ENCODE measurements at places on chromosomes 4 and X.
A peak's percentile ranks its signal among the peaks of the same experiment; 100 is the strongest.

DNA sequence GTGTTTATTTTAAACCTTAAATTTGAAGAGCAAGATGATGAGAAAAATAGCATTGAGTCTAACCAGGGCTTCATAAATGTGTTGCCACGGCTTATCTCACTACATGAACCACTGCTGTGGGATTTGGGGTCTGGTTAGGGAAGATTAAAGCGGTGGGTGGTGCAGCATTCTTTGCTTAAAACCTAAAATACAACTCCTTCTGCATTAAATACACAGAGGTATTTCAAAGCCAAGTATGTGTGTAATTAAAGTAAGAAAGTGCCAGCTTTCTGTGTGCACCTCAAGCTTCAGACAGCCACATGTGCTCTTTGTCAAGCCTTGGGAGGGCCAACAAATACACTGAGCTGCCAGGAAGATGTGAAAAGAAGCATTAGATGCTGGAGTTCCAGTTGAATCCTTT is 128.0 kb downstream of the CPE start:
- DNase-seq, result no peak

- no peak for DNase-seq
Measured at GRCh38 chr4:31995943-31996901, 1276.1 kb downstream of the PCDH7 start.

DNA sequence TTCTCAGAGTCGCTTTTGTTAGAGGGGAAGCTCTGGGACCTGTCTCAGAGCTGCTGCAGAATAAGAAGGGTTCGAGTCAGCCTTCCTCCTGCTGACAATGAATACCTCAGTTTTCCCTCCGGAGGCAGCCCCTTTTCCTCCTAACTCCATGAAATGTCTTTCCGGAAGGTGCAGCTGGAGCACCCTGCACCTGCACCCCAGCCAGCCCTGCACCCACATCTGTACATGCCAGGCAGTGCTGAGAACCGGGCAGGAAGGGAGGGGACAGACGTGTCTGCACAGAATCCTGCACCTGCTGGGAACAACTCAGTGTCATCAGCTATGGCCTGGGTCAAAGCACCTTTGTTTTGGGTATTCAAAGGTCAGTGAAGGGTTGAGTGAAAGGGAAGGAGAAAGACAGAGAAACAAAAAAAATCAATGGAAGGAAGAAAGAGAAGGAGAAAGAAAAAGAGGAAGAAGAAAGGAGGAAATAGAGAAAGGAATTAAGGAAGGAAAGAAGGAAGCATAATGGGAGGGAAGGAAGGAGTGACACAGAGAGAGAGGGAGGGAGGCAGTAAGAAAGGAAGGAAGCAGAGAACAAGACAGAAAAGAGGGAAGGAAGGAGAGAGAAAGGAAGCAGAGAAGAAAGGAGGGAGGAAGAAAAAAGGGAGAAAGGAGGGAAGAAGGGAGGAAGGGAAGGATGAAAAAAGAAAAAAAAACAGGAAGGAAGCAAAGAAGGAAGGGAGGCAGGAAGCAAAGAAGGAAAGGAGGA is 273.7 kb downstream of the DHRSX start:
- no peak for DNase-seq

DNA sequence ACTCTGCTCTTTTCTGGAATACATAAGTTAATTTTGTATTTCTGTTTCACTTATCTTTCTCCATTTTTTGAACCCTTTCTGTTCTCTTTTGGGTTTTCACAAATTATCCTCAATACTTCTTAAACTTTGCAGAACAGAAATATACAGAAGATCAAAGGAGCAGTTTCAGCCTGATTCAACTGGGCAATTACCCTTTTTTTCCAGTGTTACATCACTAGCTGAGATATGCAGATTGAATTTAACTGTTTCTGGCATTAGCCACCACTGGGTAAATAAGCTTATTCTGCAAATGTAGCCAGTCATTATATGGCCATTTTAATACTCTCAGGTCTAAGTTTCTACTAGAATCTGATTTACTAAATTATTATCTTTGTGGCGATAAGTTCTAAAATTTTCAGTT is 66.9 kb upstream of the GRID2 start:
- no peak for DNase-seq

DNA sequence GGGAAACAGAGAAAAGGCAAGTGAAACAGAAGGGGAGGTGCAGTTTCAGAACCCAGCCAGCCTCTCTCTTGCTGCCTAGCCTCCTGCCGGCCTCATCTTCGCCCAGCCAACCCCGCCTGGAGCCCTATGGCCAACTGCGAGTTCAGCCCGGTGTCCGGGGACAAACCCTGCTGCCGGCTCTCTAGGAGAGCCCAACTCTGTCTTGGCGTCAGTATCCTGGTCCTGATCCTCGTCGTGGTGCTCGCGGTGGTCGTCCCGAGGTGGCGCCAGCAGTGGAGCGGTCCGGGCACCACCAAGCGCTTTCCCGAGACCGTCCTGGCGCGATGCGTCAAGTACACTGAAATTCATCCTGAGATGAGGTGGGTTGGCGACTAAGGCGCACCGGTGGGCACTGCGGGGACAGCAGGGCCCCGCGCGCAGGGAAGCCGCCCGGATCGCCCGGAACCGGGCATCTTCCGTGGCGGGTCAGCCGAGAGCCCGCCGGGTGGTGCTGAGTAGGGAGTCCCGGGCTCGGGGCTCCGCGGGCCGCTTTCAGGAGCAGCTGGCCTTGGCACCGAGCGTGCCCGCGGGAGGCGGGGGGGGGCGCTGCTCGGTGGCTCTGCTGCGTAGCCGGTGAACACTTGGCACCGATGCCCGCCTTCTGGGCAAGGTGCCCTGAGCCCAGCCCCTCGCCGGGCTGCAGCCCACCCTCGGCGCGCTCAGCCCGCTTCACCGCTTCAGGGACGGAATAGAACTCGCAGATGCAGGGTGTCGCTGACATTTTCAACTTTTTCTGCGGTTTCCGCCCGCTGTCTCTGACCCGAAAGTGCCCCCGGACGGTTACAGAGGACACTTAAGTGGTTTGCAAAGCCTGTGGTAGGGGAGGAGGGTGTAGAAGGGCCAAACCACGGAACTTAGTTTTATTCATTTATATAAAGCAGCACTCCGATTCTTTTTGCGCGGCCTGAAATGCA is at the start of gene CD38:
Gene CD38, plus strand, starts transcription at position 40 of the 953 bp plus-strand sequence. Its CDS starts 87 bp downstream, at position 127.
- peak; percentile 2 for DNase-seq

DNA sequence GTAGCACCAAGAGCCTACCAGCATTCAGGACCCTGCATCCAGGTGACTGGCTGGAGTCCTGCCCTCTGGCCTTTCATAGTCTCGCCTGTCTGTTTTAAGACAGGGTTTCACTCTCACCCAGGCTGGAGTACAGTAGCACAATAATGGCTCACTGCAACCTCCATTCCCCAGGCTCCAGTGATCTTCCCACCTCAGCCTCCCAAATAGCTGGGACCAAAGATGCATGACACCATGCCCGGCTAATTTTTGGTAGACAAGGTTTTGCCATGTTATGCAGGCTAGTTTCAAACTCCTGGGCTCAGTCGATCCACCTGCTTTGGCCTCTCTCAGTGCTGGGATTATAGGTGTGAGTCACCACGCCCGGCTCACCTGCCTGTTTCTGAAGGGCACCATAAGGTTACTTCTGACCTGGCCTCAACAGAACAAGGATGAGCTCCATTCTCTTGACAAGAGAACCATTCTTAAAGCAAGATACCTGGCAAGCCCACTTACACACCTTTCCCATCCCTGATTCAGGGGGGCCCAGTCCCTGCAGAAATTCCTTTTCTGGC is 6.7 kb downstream of the RPS4X start:
- DNase-seq, result no peak

DNA sequence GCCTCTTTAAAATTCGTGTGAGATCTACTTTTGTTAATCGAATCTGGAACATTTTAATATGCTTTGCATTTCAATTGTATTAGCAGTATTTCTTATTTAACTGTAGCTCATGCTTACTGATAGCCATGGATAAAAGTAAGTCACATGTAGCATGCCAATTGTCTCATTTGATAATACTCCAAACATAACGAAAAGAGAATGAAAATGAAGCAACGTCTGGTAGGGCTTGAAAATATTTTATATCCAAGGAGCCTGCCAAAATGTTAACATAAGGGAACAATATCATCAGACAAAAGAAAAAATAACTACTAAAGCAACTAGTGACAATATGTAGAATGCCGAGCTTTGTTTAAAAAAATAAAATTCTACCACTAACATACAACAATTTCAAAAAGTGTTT is 94.1 kb upstream of the MID1 start:
- DNase-seq, result no peak

- DNase-seq, result no peak
Measured at GRCh38 chr4:57303012-57303751, 193.0 kb upstream of the IGFBP7 start.

DNA sequence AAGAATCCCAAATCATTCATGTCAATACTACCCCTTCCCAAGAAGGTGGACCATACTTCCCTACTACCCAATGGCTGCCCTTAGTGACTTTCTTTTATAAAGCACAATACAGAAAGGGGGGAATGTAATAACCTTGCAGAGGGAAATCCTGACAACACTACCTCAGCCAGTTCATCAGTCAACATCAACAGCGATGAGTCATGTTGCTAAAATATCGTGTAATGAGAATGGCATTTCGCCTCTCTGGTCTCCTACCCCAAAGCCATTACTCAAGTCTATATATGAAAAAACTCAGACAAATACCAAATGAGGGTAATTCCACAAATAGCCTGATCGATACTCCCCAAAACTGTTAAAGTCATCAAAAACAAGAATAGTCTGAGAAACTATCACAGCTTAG is 3.3 kb upstream of the MAGEA8 start:
- no peak for DNase-seq

DNA sequence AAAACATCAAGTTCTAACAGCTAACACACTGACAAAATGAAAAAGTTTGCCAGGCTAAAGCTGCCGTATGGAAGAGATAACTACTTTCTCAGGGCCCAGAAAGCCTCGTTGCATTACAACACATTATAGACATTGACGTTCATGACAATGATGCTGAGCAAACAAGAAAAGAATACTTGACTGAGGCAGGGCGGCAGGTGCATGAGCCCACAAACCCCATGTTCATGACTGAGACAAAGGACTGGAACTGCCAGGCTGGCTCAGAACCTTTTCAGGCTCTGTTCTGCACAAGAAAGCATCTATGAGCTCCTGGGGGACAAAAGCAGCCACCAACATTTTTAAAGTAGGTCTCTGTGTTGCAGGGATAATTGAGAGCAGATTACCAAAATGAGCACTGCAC is 13.6 kb downstream of the TLR6 start:
- peak; percentile 80 for DNase-seq

GRCh38 chrX:150197388-150197787 is 165.7 kb upstream of the MAMLD1 start:
- DNase-seq, result no peak

- no peak for DNase-seq
Measured at GRCh38 chr4:158316264-158316663, 106.0 kb downstream of the TMEM144 start.

DNA sequence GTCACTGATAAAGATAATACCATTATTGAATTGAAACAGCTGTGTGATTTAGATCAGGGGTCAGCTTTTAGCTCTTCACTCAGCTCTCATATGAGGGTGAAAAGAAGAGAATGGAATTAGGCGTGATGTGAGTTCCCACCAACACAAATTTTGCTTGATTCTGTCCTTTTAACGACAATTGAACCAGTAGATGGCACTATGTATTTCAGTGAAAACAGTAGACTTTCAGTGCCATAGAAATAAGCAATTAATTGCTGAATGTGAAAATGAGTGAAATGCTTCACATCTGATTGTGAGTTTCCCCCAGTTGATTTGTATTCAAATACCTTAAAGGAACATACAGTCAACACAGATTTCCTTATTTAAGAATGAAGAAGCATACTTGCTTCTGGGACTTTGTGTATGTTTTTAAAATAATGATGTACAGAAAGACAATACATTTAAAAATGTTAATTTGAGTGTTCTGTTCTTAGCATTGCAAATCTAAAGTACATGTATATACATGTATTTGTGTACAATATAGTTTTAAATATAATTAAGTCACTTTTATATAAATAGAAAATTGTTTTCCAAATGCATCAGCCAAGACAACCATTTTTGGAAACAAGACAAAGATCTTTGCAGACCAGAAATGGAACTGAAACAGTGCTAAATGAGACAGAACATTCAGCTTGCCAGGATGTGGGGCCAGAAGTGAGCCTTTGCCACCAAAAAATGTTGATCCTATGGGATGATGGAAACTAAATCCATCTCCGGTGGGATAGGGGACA is 178.8 kb downstream of the SNCA start:
- no peak for DNase-seq

DNA sequence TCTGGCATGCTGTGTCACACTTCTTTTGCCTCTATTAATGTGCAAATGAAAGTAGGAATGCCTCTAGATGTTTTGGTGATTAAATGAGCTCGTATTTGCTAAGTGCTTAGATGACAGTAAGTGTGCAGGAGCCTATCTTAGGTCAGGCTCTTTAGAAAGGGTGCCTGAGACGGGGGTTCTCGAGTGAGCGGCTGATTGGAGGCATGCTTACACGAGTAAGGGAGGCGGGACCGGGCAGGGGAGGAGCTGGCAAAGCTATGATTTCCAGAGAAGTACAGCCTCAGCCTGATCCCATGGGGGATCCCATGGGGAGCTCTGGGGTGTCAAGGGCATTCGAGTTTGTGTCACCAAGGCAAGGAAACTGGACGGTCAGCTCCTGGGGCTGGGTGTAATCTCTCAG is 44.8 kb downstream of the CLDN34 start:
- DNase-seq, result no peak

DNA sequence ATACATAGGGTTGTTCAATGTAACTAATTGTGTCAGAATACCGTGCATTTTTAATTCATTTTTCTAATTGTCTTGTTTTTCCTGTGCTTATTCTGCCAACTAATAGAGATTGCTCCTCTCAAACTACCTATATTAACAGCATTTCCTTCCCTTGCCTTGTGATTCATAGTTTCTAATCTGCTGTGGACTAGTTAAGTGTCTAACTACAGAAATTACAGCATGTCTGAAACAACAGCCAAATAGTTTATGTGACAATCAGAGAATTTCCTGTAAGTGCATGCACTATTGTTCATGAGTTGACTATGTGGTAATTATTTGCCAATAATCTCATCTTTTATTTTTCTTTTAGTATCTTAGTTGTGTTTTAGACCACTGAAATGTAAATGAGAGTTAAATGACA is 4.1 kb upstream of the SEC24B start:
- DNase-seq, result no peak

- DNase-seq, result no peak
Measured at GRCh38 chrX:54540289-54540688, 10.3 kb downstream of the GNL3L start.

- DNase-seq, result no peak
Measured at GRCh38 chr4:184534511-184535391, 60.4 kb upstream of the IRF2 start.

Measured in NCI-H1092 (cell line).